Activated CD4-positive, alpha-beta T cell treated with anti-CD3 and anti-CD28 coated beads, Interleukin-2, amount 10 ng/mL, durations not matched to agents 7 days and 5 days (primary cell): ENCODE measurements at places on chromosomes 5 and 9.

DNA sequence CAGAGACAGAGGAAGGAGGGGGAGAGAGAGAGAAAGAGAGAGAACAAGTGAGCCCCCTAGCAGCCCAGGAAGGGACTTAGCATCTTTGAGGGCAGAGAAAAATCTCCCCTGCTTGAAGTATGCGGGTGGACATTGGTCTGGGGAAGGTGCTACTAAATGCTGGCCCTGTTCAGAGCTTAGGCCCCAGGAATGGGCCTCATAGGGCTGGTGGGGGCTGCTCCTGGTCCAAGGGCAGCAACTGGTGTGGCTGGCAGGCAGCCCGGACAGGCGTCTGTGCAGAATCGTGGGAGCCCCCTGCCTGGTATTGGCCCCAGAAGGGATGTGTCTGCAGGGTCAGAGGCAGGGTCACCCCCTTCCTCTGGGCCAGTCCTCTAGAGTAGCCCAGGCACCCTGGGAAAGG is 47.8 kb upstream of the SUSD3 start:
- no peak for DNase-seq

- DNase-seq: no peak
These were observed 302.6 kb upstream of the TAS2R1 start for GRCh38 chr5:9932770-9933169.

DNA sequence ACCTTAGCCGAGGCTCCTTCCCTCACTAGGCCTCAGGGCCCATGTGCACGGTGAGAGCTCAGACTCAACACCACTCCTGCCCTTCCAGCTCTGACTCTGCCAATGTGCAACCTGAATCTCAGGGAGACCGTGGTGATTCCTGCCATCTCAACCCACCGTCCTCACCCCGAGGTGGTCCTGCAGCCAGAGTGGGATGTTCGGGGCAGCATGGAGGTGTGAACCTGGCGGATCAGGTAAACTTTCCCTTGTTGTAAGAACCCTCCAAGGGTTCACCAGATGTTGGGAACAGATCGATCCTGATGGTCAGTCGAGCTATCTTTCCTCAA is 538 bp upstream of the AKNA start:
- DNase-seq: no peak

GRCh38 chr9:71120501-71121247 is 747 bp downstream of the TRPM3 start:
- no peak for DNase-seq

- DNase-seq: no peak
These were observed 122.6 kb upstream of the KLF4 start for GRCh38 chr9:107612136-107612535.
